ENCODE measurements at places on chromosomes 13 and 19.

DNA sequence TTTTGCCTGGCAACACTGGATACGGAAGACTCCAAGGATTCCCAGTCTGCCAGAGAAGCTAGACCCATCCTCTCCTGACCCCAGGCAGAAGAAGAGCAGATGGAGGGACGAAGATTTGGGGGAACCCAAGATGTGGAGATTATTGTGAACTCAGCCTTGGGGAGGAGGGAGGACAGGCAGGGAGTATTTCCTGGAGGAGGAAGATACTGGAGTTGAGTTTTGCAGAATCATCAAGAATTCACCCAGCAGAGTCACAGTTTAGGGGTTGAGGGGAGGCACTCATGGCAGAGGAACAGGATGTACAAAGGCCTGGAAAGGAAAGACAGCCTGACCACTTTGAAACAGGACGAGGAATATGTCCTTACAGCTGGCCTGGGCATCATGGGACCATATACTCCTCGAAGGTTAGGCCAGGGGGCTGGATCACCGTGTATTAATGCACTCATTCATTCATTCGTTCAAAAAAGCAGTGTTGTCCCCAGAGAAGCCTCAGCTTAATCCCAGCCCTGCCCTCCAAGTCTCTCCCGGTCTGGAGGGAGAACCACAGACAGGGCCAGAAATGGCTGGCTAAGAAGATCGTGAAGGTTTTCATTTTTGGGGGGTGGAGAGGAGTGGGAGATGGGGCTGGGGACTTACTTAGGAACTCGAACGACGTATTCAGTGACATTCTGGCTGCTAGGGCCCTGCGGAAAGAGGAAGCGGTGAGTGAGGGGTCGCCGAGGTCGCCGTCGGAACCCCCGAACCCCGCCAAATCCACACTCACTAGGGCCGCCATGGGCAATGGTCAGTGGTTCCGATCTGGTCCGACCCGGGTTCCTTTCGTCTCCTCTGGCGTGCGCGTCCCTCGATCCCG, 517 bp downstream of the GTF2F1 start:
- DNase-seq = no peak

- no peak for DNase-seq
Observed at GRCh38 chr19:44551850-44552249, 22.4 kb upstream of the CEACAM20 start.

DNA sequence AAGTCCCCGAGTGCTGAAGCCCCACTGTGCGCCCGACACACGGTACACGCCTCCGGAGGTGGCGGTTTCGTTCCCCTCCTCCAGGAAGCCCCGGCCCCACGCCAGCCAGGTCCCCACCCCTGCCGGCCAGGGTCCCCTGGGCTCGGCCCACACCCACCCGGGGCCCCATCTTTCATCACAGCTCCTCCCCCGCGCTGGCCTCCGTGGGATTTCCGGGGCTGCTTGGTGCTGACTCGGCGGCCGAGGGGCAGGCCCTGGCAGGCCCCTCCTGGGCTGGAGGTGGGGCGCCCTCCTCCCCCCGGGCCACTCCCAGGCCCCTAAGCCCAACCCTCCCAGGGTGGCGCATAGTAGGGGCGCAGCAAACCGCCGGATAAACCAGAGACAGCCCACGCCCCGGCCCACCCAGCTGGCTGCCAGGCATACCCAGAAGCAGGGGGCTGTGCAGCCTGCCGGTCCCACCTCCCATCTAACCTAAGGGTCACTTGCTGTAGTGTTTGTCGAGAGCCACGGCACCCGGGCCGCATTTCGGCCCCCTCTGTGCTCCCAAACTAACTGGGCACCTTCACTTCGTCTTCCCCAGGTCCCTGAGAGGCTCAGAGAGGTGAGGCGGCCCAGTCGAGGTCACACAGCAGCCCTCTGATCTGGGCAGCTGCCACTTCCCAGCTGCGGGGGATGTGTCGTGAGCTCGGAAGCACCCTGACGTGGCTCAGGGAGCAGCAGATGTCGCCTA, 6.6 kb downstream of the ZBTB7A start:
- no peak for DNase-seq

DNA sequence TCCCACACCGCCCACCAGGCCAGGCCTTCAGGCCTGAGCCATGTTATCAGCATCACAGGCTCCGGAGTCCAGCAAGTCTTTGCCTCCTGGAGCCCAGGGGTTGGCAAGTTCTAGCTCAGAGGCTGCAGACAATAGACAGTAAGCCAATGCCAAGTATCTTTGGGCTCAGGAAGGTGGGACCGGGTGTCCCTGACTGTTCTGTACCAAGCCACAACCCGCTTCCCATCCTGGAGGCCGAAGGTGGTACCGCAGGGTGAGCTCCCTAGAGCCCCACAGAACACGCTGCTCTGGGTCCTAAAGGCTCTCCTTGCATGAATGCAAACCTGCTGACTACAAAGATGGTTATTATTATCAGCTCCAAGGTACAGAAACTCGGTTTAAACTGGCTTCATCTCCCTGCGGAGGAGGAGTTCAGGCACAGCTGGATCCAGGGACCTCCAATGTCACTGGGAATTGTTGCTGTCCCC, 5.5 kb upstream of the FSTL3 start:
- no peak for DNase-seq

GRCh38 chr13:75870397-75870903, 234.3 kb downstream of the LMO7 start:
- no peak for DNase-seq

- DNase-seq = no peak
Observed at GRCh38 chr13:106774621-106775020, 206.7 kb upstream of the ARGLU1 start.

- DNase-seq = no peak
Observed at GRCh38 chr19:50994129-50994528, 7.3 kb downstream of the KLK8 start.

- no peak for DNase-seq
Observed at GRCh38 chr19:14149509-14149994, 13.2 kb upstream of the ASF1B start.

- peak; percentile 37 for DNase-seq
Observed at GRCh38 chr13:113742000-113742441, 17.0 kb upstream of the TMEM255B start.

GRCh38 chr13:24218977-24219376, 58.5 kb downstream of the SPATA13 start:
- no peak for DNase-seq

DNA sequence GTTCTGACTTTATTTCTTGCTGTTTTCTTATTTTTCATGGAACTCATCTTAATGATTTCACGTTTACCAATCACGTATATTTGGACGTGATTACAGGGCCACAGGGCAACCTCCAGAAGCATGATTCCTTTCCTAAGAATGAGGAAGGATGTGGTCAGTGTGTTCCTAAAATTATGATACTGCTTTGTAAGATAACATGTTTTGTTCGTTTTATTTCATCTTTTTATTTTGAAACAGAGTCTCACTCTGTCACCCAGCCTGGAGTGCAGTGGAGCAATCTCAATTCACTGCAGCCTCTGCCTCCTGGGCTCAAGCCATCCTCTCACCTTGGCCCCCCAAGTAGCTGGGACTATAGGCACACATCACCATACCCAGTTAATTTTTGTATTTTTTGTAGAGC, 24.8 kb upstream of the LAIR1 start:
- no peak for DNase-seq

DNA sequence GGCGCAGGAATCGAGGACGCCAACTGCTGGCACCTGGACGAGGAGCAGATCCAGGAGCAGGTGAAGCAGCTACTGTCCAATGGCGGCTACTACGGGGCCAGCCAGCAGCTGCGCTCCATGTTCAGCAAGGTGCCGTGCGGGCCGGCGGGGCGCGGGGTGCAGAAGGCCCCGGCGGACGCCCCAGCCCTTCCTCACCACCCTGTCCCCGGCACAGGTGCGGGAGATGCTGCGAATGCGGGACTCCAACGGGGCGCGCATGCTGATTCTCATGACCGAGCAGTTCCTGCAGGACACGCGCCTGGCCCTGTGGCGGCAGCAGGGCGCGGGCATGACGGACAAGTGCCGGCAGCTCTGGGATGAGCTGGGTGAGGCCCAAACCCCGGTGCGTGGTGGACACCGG, 13.6 kb downstream of the ZSWIM4 start:
- no peak for DNase-seq

DNA sequence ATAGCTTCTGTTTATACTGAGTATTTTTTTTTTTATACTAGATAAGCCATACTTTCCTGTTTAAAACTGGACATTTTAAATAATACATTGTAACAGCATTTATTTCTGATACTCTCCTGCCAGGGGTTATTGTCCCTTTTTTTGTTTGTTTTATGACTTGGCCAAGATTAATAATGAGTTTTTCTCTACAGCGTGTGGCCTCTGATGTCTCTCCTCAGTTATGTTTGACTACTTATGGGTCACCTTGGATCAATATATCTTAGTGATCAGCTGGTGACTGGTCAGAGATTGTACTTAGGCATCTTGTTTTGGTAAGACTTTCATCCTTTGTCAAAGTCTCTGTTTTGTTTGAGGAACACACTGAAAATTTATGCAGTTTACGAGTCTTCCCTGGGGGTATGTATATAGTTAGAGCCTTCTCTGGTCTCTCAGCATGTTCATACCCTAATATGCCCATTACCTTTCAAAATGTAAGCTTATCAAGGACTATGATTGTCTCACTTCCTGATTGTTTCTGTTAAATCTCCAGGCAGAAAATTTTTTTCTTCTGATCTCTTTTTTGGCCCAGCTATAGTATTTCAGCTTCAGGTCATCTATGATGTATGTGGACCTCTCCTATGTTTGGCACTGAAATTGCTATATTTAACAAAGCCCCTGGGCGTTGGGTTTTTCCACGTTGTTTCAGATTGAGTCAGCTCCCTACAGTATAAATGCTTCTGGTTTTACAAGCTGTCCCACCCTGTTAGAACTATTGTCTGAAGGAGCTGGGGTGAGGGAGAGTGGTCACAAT, 87.9 kb downstream of the URI1 start:
- no peak for DNase-seq

- no peak for DNase-seq
Observed at GRCh38 chr19:41740415-41741243, 14.7 kb upstream of the CEACAM6 start.

DNA sequence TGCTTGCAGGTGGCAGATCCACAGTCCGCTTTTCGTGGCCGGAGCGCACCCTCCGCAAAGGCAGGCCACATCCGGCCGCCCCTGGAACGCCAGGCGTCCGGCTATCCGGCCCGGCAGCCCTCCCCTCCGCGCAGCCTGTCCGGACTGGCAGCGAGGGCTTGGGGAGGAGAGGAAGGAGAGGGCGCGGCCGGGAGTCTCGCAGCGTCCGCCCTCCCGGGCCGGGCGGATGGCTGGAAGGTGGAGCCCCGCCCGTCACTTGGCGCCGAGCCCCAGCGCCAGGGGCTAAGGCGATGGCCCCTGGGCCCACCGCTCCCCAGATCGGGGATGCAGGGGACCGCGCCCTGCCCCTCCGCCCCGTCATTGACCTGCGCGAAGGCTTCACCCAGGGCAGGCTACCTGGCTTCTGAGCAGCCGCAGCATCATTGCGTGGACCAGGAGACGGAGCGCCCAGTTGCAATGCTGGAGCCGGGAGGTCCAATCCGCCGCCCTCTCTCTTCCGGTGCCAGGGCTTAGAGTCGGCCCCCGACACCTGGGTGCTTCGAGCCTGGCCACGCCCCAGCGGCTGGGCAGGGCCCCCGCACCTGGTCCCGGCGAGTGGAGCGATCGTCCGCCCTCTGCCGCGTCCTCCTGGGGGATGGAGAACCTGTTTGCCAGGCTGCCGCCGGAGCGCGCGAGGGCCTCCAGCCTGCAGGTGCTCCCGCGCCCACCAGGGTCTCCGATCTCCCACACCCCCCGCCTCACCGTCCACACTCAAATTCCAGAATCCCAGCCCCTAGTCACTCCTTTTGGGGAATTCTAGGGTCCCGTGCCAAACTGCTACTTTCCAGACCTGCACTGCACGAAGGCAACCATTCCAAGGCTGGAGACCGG, at the start of gene FUT1:
Gene FUT1 (minus strand): TSS at position 146 of the 870 bp plus-strand sequence. CDS start 1,360 bp downstream, outside the sequence.
- peak; percentile 69 for DNase-seq

DNA sequence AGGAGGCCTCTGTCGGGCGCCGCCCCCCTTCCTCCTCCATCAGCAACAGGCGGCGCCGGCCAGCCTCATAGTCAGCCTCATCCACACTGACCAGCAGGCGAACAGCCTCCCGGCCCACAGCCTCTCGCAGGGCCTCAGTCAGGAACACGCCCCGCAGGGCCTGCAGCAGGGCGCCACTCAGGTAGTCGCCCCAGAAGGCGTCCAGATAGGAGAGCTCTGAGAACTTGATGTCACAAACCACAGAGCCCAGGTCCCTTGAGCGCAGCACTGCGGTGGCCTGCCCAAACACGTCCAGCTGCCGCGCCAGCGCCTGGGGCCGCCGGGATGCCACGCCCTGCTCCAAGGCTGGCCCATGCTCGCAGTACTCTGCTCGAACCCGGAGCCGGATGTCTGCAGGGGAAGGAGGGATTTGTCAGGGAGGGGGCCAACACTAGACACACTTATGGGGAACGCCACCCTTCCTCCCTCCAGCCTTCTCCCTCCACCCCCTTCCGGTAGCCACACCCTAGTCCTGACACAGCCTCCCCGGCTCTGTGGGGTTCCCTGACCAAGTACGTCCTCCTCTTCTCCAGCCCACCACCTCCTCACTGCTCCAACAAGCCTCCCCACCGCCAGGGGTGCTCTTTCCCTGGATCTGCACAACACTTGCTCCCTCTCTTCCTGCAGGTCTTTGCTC, 17.9 kb downstream of the DEDD2 start:
- DNase-seq = no peak

DNA sequence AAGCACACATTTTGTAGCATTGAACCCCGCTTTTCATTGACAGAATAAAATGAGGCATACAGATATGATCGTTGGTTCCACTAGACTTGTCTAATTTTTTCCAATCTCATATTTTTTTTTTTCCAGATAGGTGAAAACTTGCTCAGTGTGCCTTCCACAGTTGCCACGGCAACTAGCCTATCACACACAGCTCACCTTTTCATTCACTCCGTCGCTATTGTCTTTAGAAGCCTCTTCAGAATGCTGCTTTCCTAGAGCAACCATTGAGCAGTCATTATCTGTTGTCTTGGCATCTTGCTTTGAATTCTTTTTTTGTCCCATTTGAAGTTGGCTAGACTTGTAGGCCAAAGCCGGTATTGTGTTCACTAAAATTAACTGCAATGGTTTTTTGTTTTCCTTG, 37.7 kb upstream of the ESD start:
- DNase-seq = no peak

- DNase-seq = no peak
Observed at GRCh38 chr19:58395979-58396627, 647 bp downstream of the RNF225 start.

GRCh38 chr13:96388598-96388997, 298.7 kb downstream of the HS6ST3 start:
- no peak for DNase-seq

GRCh38 chr13:46600943-46601311, 48.0 kb downstream of the LRCH1 start:
- DNase-seq = no peak
